CD8-positive, alpha-beta memory T cell (primary cell): ENCODE measurements at places on chromosomes 2 and 18. TPM values are rescaled to one million over a fixed set of nuclear protein-coding genes. Genes with fewer than 3 reads are reported as not detected.
A peak's percentile ranks its signal among the peaks of the same experiment; 100 is the strongest.

The MC4R gene
- not detected for polyA plus RNA-seq

The TMEM163 gene
- polyA plus RNA-seq: 0.45 TPM

The FOXD4L1 gene
- not detected for polyA plus RNA-seq

The LBH gene
- 156 TPM for polyA plus RNA-seq

The PARD3B gene
- polyA plus RNA-seq: not detected

The DYNAP gene
- polyA plus RNA-seq: not detected

The GPBAR1 gene
- not detected for polyA plus RNA-seq

The LINC00305 gene
- not detected for polyA plus RNA-seq

The PLB1 gene
- 0.16 TPM for polyA plus RNA-seq

The SALL3 gene
- polyA plus RNA-seq: not detected

The PLGLB2 gene
- polyA plus RNA-seq: not detected

The C2orf72 gene
- polyA plus RNA-seq: not detected

- DNase-seq: no peak
Measured at GRCh38 chr2:9808334-9809063, 34.8 kb upstream of the TAF1B start.

GRCh38 chr18:46408334-46408987 is 248.6 kb downstream of the LOXHD1 start:
- DNase-seq: no peak

- DNase-seq: no peak
Measured at GRCh38 chr2:217481577-217481976, 521.2 kb downstream of the TNS1 start.

DNA sequence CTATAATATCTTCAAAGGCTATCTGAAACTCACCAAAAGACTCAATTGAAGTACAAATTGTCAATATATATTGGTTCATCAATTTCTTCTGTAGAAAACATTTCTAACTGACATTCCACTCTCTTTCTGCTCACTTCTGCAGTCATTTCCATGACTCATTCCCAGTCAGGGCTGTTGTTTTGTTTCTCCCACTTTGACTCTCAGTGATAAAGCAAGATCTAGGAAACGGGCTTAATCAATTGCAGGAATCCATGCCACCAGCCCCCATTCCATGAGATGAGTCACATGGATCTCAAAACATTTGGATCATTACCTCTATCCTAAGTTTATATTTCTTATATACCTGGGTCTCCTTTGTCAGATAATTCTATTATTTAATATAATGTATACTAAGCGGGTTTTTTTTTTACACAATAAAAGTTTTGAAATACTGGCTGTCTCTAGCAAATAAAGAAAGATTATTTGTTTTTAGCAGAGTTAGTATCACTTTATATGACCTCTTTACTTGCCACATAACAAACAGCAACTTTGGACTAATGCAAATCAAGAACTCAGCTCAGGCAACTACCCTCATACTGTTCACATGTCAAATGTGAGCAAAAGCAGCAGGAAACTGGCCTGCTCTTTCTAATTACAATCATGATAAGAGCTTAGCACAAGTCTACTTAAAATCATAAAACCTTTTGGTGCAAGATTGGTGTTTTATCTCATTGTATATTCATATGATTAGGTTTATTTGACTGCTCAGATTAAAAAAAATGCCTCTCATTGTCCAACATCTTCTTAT is 251.1 kb upstream of the PIK3C3 start:
- DNase-seq: no peak

- DNase-seq: no peak
Measured at GRCh38 chr2:37589298-37589697, 82.1 kb downstream of the CDC42EP3 start.

GRCh38 chr2:238854246-238854645 is 6.4 kb downstream of the TWIST2 start:
- DNase-seq: no peak

GRCh38 chr18:48167897-48168253 is 237.4 kb upstream of the SMAD2 start:
- no peak for DNase-seq

- no peak for DNase-seq
Measured at GRCh38 chr18:44651478-44651877, 29.2 kb upstream of the SETBP1 start.

DNA sequence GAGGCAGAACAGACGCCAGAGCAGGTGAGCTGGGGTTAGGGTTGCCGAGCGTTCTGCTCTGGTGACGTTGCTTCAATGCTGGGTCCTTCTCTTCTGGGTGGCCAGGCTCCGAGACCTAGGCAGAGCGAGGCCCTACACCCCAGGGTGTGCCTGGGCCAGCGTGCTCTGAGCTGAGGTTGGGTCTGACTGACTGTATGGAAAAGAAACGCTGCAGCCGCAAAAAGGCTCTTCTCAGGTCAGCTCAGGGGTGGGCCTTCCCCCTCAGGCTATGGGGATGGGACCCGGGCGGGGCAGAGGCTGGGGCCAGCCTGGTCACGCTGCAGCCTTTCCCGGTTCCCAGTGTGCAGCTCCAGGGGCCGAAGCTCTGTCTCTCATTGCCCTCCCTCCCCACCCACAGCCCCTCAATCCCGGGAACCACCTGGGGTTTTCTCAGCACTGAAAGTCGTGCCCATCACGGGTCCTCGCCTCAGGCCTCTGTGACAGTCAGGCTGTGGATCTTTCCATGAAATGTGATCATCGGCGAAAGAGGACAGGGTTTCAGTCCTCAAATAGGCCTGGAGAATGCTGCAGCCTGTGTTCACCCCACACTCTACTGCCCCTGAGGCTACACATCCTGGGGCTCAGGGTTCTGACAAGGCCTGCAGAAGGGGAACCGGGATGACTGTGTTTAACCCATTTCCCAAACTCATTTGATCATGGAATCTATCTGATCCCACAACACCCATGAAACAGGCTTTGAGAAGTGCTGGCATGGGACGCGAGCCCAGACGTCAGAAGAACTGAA is 19.4 kb downstream of the CYP26B1 start:
- no peak for DNase-seq

GRCh38 chr18:10239103-10239502 is 215.3 kb upstream of the APCDD1 start:
- DNase-seq: no peak

- DNase-seq: no peak
Measured at GRCh38 chr2:197450465-197450864, 2.9 kb upstream of the COQ10B start.

GRCh38 chr18:48529796-48530195 is 9.0 kb upstream of the CTIF start:
- DNase-seq: no peak

DNA sequence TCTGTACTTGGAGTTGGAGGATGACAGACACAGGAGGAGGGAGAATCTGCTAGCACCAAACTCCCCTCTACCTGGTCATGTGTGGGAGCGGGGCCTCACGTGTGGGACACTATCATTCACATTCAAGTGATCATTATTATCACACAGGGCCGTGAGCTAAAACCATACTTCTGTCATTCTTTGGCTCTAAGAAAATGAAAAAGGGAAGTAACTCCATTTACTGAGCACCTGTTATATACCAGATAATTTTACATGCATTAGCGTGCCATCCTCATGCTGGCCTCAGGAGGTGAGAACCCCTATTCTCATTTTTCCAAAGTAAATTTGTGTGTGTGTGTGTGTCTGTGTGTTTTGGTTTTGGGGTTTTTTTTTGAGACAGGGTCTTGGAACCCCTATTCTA is 150.1 kb downstream of the GLI2 start:
- no peak for DNase-seq

- DNase-seq: no peak
Measured at GRCh38 chr2:56313500-56313921, 129.7 kb downstream of the CCDC85A start.

DNA sequence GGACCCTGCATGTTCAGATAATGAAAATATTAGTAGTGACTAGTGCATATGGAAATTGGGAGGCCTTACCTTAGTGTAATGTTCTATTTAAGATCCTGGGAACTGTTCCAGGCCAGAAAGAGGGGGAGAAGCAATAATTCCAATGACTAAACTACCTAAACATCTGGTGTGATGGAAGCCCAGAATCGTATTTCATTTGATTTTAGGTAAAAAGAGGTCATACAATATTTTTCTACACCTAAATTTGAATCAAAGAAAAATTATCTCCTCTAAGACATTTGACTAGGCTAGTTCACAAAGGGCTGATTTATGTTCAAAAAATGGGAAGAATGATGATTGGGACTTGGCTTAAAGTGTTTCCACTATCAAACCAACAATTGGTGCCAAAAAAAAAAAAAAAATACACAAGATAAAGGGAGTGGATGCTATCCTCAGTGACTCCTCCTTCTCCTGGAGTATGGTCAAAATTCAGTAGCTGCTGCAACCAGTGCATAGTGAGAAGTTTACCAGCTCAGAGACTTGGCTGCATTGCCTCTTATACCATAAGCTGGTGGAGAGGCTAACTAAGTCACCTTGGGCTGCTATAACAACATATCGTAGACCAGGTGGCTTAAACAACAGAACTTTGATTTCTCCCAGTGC is 1038.3 kb upstream of the ACVR2A start:
- DNase-seq: no peak

DNA sequence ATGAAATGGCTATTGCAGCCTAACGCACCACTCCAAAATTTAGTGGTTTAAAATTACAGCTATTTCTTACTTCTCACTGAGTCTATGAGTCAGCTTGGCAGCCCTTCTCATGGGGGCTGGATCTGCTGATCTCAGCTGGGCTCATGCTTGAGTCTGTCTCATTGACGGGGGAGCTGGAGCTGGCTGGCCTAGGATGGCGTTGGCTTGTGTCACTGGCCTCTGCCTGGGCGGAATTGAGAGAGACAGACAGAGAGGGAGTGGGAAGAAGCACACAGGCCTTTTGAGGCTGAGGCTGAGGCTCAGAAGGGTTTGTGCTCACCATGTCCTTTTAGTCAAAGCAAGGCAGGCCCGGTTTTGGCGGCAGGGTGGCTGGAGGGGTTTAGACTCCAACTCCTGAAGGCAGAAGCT is 412.1 kb upstream of the MYT1L start:
- DNase-seq: no peak

- DNase-seq: no peak
Measured at GRCh38 chr2:172859581-172860335, 124.1 kb downstream of the RAPGEF4 start.

- no peak for DNase-seq
Measured at GRCh38 chr2:237092920-237093781, 7.5 kb downstream of the COPS8 start.

- peak; percentile 75 for DNase-seq
Measured at GRCh38 chr2:69893684-69894551, at the start of gene SNRNP27. SNRNP27 (plus strand) TSS chr2:69893956; CDS start chr2:69893985, 29 bp downstream.

DNA sequence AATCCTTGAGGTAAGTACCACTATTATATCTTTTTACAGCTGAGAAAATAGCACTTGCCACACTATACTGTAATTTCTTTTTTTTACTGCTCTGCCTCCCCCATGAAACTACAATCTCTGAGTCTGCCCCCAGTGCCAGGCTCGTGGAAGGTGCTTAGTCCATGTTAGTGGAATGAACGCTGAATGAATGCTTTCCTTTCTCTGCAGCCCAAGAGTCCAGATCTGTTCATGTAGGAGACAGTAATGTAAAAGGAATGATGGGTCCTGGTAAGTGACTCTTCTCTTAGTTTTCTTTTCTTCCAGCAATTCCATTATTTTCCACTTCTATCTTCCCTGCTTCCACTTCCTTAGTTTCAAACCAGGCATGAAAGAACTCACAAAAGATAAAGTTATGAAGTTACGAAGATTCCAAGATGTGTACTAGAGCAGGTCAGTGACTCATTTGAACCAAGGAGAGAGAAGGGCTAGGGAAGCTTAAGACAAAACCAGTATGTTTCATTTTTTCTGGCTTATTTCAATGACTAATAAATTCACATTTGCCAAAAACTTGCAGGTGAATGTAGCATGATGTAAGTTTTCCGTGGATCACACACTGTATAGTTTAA is 46.0 kb downstream of the ARHGEF33 start:
- DNase-seq: no peak

GRCh38 chr2:239187464-239188253 is 213.2 kb downstream of the HDAC4 start:
- DNase-seq: no peak

GRCh38 chr18:44067186-44067585 is 613.5 kb upstream of the SETBP1 start:
- no peak for DNase-seq

- no peak for DNase-seq
Measured at GRCh38 chr18:51621113-51621863, 423.8 kb upstream of the MEX3C start.

- DNase-seq: no peak
Measured at GRCh38 chr2:223081789-223082188, 29.8 kb downstream of the KCNE4 start.

GRCh38 chr2:9663008-9663879 is 32.4 kb upstream of the YWHAQ start:
- no peak for DNase-seq

GRCh38 chr2:45494275-45494977 is 116.6 kb downstream of the SRBD1 start:
- peak; percentile 32 for DNase-seq

DNA sequence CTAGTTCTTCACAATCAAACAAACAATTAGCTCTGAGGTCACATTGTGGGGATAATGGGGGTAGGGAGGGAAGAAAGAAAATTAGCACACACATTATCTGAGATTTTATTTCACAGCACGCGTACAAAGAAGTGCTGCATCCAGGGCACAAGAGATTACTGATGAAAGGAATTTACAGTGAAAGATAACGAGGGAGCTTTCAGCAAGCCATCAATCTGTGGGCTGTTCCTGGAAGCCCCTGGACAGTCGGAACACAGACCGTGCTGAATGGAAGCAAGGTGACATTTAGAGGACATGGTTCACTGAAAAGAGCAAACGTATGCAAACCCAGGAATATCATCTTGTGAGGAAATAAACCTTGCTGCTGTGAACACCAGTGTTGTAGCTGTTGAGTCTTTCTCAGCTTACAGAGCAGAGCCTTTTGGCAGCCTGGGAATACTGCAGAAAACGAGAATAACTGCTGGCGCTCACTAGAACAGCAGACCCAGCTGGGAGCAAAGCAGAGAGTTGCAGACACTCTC is 63.2 kb downstream of the SCG2 start:
- no peak for DNase-seq

DNA sequence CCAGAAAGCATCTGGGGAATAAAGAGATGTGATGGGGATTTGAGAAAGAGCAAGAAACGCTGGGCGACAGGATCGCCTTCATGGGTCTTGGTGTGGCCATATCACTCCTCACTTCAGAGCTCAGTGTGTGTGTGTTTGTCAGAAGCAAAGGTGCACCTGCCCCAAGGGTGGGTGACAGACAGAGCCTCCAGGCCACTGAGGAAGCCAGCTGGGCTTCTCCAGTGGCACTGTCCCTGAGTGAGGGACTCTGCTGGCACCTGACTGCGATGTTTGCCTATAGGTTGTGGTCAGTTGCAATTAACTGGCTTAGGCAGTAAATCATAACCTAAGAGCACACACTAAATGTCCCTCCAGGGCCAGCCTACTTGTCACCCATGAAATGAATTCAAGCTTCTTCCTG is 23.5 kb upstream of the GNAL start:
- DNase-seq: no peak

DNA sequence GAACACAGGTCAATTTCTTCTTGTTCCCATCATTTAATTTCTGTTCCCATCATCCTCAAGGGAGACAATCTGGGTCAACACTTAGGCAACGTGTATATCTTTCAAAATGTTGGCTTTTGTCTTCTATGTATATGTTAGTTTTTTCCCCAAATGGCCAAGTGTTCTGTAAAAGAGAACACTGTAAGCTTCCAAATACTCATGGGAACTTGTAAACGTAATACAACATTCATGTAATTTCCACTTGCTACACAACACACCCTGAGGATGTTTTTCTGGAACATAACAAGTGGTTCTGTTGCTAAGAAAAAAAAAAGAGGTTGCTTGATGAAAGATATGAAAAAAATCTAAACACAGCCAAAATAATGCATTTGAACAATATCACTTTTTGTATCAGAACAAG is 149.1 kb downstream of the ATAD2B start:
- no peak for DNase-seq
